ENCODE measurements at places on chromosomes 3 and 15. TPM values are rescaled to one million over a fixed set of nuclear protein-coding genes. Genes with fewer than 3 reads are reported as not detected.

LRRC34 gene
- total RNA-seq = 1.8 TPM

CCR5 gene
- not detected for total RNA-seq

SEMA3G gene
- 0.13 TPM for total RNA-seq

TRH gene
- 0.20 TPM for total RNA-seq

RTP4 gene
- total RNA-seq = 0.59 TPM

NUP210 gene
- total RNA-seq = 0.10 TPM

PLA1A gene
- total RNA-seq = 0.13 TPM

TTLL3 gene
- 19.8 TPM for total RNA-seq

GPR176 gene
- total RNA-seq = 147 TPM

TM4SF1 gene
- total RNA-seq = 726 TPM

CCRL2 gene
- 0.26 TPM for total RNA-seq

FYTTD1 gene
- 49.4 TPM for total RNA-seq

CGGBP1 gene
- total RNA-seq = 79.3 TPM

Data from smooth muscle cell of the pulmonary artery (primary cell).